Activated naive CD4-positive, alpha-beta T cell treated with anti-CD3 and anti-CD28 coated beads for 36 hours (primary cell): ENCODE measurements at places on chromosomes 2 and 18. TPM values are rescaled to one million over a fixed set of nuclear protein-coding genes. Genes with fewer than 3 reads are reported as not detected.

- no peak for DNase-seq
Measured at GRCh38 chr2:148646231-148646559, 1.6 kb downstream of the EPC2 start.

GRCh38 chr2:8119782-8120505 lies 561.9 kb upstream of the ID2 start:
- peak; percentile 6 for DNase-seq

- no peak for DNase-seq
Measured at GRCh38 chr18:59788791-59789106, 91.5 kb upstream of the CCBE1 start.

DNA sequence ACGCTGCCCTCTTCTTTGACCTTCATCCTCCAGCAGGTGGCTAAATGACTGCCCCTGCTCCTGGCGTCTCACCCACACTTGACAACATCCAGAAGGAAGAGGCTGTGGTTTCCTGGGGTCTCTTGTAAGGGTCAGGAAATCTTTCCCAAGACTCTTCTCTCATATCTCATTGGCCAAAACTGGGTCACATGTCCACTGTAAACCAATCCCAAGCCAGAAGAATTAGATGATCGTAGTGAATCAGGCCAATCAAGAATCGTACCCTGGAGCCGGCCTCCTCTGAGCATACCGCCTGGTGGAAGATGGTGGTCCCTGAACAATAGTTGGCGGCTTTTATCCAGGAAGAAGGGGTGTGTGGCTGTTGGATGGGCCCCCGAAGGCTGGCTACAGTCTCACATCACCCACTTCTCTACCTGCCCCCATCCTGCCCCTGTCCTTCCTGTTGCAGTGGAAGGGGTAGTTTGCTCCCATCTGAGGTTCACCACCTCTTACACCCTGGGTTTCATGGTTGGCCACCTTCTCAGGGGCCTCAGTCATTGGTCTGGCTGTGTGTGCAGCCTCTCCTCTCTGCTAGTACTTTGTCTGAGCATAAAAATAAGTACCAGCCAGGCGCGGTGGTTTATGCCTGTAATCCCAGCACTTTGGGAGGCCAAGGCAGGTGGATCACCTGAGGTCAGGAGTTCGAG lies 3.8 kb downstream of the SAG start:
- no peak for DNase-seq

DNA sequence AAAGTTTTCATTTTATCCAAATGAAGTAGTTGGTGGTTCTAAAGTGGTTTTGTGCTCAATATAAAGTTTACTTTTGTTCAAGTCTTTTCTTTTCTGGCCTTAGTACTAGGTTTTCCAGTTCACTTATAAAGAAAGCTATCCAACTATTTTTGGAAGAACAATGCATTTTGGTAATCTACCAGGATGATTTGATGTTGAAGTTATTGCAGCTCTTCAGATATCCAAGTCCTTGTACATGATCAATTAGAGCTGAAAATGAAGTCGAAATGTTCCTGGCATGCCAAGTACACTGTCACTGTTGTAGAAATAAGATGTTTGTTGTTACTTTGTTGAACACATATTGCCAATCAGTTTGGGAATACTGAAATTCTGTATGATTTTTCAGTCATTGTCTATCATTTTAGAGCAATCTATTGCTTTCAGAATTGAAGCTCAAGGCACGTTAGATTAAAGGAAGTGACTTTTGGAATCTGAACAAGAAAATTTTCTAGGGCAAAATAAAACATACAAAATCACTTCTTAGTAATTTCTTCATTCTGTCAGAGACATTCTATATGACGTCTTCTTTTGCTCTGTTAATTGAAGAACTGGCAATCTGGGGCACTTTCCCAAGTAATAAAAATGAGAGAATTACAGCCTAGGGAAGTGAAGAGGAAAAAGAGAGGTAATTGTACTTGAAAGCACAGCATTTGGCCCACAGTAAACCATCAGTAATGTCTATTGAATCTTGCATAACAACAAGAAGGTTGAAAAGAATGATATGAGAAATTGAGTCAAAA lies 232.3 kb downstream of the MREG start:
- DNase-seq: no peak

DNA sequence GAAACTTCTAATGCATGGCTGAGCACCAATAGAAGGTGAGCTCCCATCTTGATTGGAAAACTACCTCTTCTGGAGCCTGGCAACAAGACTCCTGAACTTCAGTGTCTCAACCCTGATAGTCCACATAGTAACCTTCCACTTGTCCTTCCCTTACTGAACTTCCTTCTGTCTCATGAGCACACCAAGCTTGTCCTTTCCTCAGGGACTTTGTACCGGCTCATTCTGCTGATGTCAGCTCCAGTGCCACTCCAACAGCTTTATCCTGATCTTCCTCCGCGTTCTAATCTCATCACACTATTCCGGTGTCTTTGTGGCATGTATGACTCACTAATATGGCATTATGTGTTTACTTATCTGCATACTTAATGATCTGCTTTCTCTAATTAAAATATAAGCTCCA lies 862.0 kb upstream of the ID2 start:
- DNase-seq: no peak

- no peak for DNase-seq
Measured at GRCh38 chr2:27738349-27739057, 33.0 kb upstream of the MRPL33 start.

DNA sequence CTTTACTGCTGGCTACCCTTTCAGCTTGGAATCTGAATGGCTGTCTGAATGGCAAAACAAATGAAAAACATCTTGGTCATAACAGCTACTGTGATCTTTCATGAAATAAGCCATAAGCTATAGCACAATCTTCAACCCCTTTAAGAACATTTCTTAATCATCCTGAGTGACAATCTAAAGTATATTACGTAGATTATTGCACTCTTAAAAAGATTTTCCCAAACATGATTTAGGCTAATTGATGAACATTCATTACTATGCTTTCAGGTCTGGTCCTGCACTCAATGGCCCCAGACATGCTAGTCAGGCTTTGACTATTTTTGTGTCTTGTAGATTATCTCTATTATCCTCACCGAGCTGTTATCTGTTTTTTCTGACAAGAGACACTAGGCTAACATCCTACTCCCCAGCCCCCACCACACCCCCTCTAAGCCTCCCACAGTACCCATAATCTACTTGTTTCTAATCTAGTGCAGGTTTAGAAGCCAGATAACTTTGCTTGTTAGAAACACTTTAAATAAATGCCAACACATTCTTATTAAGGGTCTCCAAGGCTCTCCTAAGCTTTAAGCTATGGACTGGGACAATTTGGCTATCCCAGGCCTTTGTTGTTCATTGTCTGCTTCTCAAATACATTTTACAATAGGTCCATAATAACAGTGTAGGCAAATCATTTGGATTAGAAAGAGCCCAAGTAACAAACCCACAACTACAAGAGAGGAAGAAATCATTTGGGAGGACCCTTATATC lies 4.2 kb downstream of the SMAD2 start:
- no peak for DNase-seq

DNA sequence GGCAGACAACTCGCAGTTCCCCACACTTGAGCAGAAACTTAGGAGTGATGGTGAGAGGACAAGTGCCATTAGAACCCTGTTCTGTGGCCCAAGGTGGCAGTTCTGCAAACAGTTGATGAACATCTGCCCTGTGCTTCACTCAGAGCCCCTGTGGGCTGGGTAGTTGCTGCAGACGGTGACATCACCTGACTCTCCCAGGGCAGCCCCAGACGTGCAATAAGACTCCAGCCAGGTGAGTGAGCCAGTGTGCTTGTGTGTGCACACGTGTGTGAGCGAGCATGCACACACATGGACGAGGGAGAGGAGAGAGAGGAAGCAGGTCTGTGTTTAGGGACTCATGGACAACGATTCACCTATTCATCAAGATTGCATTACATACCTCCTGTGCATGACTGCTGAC lies 136.0 kb upstream of the GLI2 start:
- no peak for DNase-seq

GRCh38 chr18:70288851-70289328 lies at the start of gene SOCS6:
TSS of gene SOCS6 (plus strand) at chr18:70289045. CDS start at chr18:70324669, 35,624 bp downstream.
- peak; percentile 54 for DNase-seq

DNA sequence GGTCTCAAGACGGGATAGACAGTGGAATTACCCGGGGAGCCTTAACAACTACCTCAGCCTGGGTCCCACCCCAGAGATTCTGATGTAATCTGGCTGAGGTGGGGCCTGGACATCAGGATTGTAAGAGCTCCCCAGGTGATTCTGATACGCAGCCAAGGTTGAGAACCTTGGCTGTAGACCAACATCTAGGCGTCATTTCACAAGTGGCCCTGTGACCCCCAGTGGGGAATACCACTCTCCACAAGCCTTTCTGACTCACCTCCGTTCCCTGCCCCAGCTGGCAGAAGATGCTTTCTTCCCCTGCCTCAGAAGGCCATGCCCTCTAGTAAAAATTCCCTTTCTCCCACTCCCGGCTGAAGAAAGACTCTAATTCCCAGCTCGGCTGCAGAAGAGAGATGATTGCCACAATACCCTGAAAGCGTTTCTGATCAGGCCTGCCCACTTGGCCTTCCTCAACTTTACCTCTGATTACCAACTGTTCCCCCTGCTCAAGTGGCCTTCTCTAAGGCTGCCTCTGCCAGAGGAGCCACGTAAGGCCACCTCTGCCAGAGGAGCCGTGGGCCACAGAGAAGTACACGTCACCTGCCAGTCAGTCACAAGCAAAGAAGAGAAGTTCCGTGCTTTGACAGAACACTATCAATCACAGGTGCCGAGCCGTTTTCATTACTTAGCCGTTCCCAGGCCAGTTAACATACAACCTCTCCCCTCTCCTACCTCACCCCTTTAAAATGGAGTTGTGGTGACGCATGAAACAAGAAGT lies 116.8 kb upstream of the PKDCC start:
- DNase-seq: no peak

- DNase-seq: no peak
Measured at GRCh38 chr2:24912523-24912922, 7.5 kb downstream of the ADCY3 start.

- peak; percentile 10 for DNase-seq
Measured at GRCh38 chr2:174610243-174610995, 12.8 kb upstream of the WIPF1 start.

DNA sequence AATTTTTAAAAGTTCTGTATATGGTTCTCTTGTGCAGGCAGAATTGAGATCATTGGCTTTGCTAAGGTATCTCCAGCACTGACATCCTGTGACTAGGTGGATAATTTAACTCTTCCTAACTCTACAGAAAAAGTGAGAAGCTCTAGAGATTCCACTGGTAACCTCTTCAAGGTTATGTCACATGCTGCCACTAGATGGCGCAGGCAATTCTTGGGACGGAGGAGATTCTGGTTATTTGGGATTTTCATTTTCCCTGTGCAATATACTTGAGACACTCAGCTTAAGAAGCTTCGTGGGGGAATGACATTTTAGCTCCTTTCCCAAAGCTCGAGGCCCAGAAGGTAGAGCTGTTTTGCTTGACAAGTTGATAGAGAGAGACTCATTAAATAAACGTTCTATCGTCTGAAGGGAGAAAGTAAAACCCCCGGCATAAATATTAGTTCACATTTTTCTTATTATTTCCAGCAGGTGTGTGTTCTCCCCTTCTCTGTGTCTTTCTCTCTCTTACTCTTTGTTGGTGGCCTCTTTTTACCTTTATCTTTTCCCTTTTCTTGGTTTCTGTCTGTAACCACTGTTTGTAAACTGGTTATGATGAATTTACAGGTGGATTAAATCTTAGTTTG lies 26.6 kb upstream of the LANCL1 start:
- DNase-seq: peak; percentile 52

DNA sequence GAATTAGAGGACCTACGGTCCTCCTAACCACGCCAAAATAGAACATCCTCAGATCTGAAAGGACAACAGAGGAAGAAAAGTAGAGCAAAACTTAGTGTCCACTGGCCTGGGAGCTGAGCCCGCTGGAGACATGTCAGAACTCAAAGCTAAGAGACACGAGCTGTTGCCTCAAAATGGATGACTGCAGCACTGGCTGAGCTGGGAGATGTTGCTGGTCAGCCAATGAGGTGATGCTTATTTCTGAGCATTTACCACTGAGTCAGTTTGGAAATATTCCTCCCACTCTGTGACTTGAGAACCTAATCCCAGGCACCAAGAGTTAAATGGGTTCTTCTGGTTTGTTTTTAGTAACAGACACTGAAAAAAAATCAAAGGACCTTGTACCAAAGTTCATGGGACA lies 32.6 kb downstream of the FBXO15 start:
- no peak for DNase-seq

- no peak for DNase-seq
Measured at GRCh38 chr2:22829791-22830190, 555.2 kb upstream of the KLHL29 start.

Gene SP140
- total RNA-seq: 98.8 TPM

Gene EVA1A
- not detected for total RNA-seq

Gene CCDC142
- total RNA-seq: 3.7 TPM
